ENCODE measurements at places on chromosomes 12 and 14. TPM values are rescaled to one million over a fixed set of nuclear protein-coding genes. Genes with fewer than 3 reads are reported as not detected.

DNA sequence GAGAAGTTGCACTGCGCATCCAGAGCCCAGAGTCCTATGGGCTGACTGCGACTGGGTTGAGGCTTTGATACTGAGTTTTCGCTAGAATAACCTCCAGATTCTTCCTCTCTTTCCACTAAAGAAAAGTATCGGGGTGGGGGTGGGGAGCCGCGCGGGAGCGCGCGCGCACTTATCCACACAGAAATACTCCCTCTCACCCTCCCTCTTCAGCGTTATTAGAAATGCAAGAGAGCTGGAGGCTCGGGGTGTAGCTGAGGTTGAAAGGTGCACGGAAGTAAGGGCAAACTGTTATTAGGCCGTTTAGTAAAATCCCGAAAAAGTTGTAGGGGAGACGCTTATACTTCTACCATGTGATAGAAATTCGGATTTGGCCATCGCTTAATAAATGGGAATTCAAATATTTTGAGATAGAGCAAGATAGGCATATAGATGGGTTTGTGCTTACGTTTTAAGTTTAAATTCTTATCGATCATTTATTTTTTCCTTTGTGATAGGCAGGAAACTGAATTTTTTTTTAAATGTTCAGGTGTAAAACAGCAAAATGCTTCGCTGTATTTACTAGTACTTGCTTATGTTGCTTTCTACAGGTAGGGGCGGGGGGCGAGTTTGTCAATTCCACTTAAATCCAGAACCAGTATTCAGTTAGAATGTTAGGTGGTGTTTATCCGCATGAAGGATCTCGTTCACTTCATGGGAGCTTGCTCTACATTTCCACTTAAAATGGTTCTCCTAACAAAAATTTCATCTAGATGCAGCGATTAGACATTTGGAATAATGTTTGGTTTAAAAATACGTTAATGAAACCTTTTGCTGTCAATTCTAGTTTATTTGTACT, 1.1 kb downstream of the ARHGAP5 start:
- DNase-seq: no peak

- DNase-seq: no peak
Measured at GRCh38 chr12:103503546-103504480, 8.0 kb upstream of the C12orf42 start.

- DNase-seq: no peak
Measured at GRCh38 chr12:50677858-50678257, 86.0 kb upstream of the ATF1 start.

DNA sequence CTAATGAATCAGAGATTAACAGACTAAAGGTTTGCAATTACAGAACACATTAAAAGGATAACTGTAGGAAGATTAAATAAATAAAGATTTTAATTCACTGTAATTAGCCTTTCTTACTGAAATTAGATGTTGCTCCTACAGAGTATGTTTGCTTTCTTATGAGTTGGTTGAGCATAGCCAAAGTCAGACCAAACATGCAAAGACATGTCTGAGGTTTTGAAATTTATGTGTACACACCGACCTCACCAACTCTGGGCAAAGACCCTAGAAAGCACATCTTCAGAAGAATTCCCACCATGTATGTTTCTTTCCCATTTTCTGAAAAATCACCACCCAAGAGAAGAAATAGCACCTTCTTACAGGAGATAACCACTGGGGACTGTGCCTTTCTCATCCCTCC, 159.2 kb downstream of the PAX9 start:
- DNase-seq: no peak

- no peak for DNase-seq
Measured at GRCh38 chr14:31414190-31414833, 6.0 kb downstream of the HEATR5A start.

GRCh38 chr12:51118706-51119105, 35.3 kb upstream of the CSRNP2 start:
- DNase-seq: no peak

DNA sequence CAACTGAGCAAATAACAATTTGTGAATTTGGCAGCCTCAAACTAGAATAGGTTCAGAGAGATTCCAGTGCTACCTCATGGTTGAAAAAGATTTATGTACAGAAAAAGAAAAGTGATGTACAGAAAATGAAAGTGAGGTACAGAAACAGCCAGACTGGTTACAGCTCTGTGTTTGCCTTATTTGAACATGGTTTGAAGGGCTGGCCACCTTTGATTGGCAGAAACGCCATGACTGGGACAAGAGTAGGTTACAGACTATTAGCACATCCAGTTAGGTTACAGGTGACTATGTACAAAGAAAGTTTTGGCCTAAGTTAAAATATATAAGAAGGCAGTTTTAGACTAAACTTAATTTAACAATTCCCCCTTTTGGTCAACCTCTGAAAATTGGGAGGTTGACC, 309.4 kb downstream of the BTG1 start:
- no peak for DNase-seq

- no peak for DNase-seq
Measured at GRCh38 chr12:11344500-11344899, 34.3 kb upstream of the PRB4 start.

GRCh38 chr12:46557539-46558373, 185.2 kb upstream of the SLC38A2 start:
- DNase-seq: no peak

- no peak for DNase-seq
Measured at GRCh38 chr14:69543341-69544115, 31.1 kb downstream of the CCDC177 start.

DNA sequence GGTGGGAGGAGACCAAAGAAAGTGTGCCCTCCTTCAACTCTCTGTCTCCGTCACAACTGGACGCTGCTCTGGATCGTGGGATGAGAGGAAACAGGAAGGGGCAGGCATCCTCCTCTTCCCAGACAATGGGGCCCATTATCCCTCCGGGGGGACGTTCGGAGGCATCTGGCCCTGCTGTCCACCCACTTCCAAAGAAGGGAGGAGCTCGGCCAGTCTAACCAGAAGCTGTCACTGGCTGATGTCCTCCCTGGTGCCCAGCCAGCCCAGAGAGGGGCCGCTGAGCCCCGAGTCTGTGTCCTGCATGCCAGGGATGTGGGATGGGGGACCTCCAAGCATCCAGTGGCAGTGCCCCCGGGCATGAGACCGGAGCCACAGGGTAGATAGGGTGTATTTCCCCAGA, 39.8 kb upstream of the MEG3 start:
- no peak for DNase-seq

DNA sequence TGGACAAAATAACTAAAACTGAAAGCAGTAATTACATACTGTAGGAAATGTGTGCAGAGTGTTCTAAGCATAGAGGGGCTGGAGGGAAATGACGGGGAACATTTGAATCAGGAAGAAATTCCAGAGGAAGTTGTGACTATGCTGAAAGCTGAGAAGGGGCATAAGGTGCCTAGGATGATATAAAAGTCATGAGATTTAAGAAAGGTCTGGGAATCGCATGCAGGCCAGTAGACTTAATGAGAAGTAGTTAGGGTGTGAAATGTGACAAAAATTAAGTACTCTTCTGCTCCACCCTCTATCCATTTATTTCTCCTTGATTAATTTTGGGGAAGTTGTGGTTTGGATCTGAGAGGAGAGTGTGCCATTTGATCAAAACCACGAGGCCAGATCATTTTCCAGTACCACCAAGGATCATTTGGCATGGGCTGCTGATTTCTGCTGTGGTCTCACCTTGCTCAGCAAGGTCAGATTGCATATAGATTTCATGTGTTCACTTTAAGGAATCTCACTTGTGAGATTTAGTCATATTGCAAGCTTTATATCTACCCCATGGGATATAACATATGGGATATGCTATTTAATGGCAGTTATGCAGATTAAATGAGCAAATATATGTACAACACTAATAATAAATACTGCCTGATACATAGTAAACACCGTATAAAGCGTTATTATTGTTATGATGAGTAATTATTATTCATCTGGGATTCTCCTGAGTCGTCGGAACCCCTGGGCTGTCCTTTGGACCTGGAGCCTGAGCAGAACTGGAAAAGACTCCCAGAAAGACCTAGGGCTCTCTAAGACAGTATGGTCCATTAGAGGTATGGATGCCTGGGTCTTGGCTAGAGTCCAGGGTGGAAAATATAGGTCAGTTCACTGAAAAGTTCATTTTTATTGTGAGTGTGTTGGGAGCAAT, 72.3 kb downstream of the SRGAP1 start:
- DNase-seq: no peak

GRCh38 chr14:97477353-97477752, 680.2 kb downstream of the VRK1 start:
- no peak for DNase-seq

DNA sequence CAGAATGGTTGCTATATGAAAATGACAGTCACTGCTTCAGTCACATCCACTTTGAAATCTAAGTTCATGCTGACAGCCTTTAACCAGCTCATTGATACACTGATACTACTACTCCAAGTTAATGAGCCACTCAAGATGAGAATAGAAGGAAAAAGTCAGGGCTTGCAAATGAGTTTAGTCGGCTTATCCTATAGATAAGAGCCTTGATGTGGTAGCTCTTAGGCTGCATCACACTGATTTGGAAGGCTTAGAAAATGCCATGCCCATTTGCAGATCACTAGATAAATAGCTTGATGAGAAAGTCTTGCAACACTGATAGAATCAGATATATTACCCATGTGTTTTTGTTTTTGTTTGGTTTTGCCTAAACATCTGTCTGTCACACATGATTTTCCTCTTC, 251.4 kb upstream of the ATXN7L3B start:
- DNase-seq: no peak

- DNase-seq: no peak
Measured at GRCh38 chr12:127083008-127083949, 1183.7 kb upstream of the TMEM132C start.

DNA sequence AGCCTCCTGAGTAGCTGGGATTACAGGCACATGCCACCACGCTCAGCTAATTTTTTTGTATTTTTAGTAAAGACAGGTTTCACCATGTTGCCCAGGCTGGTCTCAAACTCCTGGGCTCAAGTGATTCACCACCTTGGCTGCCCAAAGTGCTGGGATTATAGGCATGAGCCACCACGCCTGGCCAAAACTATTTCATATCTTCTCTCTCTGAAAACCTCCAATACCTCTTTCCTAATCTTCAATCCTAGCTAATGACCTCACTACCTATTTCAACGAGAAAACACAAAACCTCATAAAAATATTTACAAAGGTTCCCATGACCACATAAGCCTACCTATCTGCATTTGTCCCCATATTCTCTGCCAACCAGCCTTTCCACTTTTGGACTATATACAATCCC, 32.3 kb upstream of the ANKS1B start:
- DNase-seq: no peak

GRCh38 chr12:107774349-107775029, at the start of gene ASCL4:
ASCL4 (plus strand) TSS chr12:107774704; CDS start chr12:107775219, 515 bp downstream.
- no peak for DNase-seq

DNA sequence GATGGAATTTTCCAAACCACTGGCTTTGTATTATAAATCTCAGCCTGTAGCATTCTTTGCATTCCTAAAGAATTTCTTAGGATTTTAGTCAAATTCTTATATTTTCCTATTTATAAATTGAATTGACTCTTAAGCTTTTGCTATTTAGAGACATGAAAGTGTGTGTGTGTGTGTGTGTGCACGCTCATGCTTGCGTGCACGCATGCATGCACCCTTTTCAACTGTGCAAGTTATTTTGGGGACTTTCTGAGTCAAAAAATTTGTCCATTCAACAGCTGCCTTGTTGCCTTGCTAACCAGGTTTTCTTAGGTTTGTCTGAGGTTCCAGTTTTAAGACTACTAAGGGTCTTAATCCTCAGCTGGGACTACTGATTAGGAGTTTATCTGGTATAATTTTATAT, 42.6 kb downstream of the GPATCH2L start:
- DNase-seq: no peak

GRCh38 chr12:81347404-81347803, 269.5 kb downstream of the ACSS3 start:
- no peak for DNase-seq

DNA sequence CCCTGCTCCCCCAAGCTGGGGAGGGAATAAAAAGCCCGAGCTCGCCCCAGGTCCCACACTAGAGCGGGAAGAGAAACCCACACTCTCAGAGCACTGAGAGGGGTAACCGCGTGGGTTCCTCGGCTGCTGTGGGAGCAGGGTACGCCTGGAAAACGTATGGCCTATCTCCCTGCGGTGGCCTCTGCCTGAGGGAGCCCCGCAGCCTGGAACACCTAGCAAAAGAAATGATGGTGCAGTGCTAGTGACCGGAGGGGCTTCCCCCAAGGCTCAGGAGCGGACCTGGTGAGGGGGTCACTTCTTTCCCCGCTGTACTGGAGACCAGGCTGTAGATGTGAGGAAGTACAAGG, 2.5 kb upstream of the OR4N2 start:
- DNase-seq: no peak

- no peak for DNase-seq
Measured at GRCh38 chr14:102966681-102967505, 44.4 kb downstream of the AMN start.

DNA sequence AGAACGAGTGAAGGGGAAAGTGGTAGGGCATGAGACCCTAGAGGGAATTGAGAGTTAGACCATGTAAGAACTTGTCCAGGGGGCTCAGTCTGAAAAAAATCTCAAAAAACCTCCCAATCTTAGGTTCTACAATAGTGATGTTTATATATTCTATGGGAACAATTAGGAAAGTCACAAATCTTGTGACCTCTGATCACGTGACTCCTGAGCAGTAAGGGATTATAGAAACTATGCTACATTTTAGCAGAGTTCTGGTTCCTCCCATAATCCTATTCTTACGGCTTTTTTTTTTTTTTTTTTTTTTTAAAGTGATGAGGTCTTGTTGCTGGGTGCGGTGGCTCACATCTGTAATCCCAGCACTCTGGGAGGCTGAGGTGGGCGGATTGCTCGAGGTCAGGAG, 5.8 kb downstream of the ADCK1 start:
- DNase-seq: no peak

GRCh38 chr12:132218915-132219314, 74.7 kb downstream of the NOC4L start:
- DNase-seq: no peak

Gene WNT1
- not detected for total RNA-seq

Gene NTN4
- total RNA-seq: 670 TPM

Gene GLIPR1L1
- total RNA-seq: not detected

Gene KLHDC1
- total RNA-seq: 5.8 TPM

Gene CD69
- not detected for total RNA-seq

Gene OVCH1
- total RNA-seq: 0.52 TPM

Gene AMN
- total RNA-seq: 0.86 TPM

Gene DCN
- total RNA-seq: 2,230 TPM

Gene CAPS2
- 5.3 TPM for total RNA-seq

Gene TDRD9
- total RNA-seq: not detected

Gene KLRB1
- not detected for total RNA-seq

Gene SIRT4
- 0.97 TPM for total RNA-seq

Gene GRIP1
- 9.1 TPM for total RNA-seq

Gene SYT1
- 1.7 TPM for total RNA-seq

Gene SAMD15
- 1.9 TPM for total RNA-seq

Gene TAS2R42
- not detected for total RNA-seq

Gene TEX52
- not detected for total RNA-seq

Measured in osteocyte (in vitro differentiated cells).